Omental fat pad (tissue), 4 donors: ENCODE measurements at places on chromosomes 2 and 18. TPM values are rescaled to one million over a fixed set of nuclear protein-coding genes. Genes with fewer than 3 reads are reported as not detected.

GKN1 gene
- not detected for total RNA-seq

DNA sequence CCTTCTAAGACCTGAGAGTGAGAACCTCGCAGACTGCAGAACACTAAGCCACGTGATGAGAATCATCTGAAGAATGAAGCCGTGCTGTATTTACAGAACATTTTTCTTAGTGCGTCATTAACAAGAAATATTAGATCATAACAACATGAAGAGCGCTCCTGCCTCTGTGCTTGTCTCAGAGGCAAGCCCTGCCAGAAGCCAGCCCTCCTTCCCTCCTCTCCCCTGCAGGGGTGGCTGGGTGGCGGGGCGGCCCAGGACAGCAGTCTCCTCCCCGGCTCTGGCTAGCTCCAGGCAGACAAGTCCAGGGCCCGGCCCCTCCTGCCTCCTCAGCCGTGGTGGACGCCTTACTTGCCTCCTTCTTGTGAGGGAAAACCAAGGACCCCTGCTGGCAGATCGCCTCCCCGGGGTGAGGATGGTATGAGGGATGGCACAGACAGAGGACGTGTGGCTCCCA lies 262.7 kb downstream of the TWIST2 start:
- DNase-seq, result no peak

GRCh38 chr2:204650611-204651010 lies 105.3 kb downstream of the PARD3B start:
- DNase-seq, result no peak

- DNase-seq, result no peak
Observed at GRCh38 chr2:11833601-11834000, 87.2 kb downstream of the LPIN1 start.
